ENCODE measurements at places on chromosomes 4 and X.

- DNase-seq = no peak
Measured at GRCh38 chr4:143178923-143179322, 5.8 kb upstream of the USP38 start.

DNA sequence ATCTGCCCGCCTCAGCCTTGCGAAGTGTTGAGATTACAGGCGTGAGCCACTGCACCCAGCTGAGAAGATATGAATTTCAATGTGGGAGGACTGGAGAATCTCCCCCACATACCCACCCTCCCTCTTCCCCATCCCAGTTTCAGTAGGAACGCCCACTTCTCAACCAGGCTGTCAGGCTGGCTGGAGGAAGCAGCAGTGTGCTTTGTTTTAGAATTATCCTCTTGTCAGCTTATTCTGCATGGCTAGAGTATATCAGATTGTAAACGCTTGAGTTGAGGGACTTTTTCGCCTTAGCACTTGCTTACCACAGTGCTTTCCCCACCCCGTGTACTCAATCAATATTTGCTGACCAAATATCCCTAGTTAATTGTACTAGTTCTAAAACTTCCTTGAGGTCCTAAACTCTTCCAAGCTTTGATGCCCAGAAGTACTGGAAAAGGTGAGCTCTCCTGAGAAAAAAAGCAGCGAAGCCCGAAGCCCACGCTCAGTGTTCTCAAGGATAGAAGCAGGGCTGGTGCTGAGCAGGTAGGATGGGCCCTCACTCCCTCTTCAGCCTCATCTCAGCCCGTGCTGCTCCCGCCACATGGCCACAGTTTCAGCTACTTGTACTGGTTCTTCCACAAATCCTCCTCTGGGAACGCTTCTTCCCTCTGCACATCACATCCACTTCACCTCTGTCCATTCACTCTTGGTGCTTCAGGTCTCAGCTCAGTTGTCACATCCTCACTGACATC, 7.3 kb upstream of the ARHGAP10 start:
- no peak for DNase-seq

DNA sequence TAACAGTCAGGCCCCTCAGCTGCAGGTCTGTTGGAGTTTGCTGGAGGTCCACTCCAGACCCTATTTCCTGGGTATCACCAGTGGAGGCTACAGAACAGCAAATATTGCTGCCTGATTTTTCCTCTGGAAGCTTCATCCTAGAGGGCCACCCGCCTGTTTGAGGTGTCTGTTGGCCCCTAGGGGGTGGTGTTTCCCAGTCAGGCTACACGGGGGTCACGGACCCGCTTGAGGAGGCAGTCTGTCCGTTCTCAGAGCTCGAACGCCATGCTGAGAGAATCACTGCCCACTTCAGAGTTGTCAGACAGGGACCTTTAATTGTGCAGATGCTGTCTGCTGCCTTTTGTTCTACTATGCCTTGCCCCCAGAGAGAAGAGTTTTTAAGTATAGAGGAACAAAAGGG, 160.8 kb downstream of the DKK2 start:
- no peak for DNase-seq

DNA sequence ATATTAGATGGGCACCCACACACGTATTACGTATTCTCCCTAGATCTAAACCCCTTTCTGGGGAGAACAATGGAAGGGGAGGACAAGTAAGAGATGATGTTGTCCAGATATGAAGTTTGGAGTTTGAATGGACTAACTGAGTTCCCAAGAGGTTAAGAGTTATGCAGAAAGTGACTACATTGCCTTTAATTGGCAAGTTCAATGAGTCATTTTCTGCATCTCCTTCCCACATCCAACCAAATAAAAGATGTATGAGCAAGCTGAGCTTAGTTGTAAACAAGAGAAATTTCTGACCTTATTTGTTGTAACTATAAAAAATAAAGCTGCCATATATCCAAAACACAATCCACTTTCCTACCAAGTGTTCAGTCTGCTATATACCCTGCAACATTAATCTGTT, 50.5 kb downstream of the TIGD2 start:
- no peak for DNase-seq

DNA sequence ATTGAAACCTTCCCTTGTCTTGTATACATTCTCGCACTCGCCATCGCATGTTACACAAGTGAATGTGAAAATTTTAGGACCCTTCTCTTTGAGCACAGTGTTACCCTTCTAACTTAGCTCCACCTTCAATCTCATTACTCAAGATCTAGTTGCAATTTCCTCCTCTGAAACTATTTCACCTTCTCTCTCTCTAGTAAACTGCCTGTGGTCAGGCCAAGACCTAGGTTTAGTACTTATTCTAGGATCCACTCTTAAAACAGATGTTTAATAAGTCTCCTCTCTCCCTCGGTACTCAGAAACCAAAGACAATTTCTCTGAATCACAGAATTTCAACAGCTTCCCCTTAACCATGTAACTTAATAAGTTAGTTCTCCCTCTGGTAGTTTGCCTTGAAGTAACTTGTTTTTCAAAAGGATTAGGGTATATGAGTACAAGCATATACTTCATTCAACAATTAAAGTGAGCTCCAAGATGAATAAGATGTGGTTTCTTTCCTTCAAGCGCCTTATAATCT, 156.0 kb downstream of the SH3KBP1 start:
- no peak for DNase-seq

GRCh38 chrX:108235986-108236385, 144.4 kb downstream of the ATG4A start:
- no peak for DNase-seq

- DNase-seq = no peak
Measured at GRCh38 chr4:147340591-147341120, 140.2 kb upstream of the EDNRA start.

DNA sequence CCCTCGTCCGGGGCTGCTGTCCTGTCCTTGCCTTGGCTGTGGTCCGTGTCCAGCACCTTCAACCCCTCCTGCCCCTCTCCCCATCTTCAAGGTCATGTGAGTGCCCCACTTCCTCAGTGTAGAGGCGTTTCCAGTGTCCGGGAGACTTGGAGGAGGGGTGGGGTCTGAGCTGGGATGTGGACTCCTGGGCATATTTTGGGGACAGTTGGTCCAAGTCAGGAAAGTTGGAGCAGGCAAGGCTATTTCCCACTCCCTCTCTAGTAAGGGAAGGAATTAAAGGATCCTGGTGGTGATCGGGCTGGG, 3.0 kb downstream of the PCGF3 start:
- DNase-seq = no peak

GRCh38 chr4:110837896-110838450, 215.1 kb upstream of the PITX2 start:
- DNase-seq = no peak

- DNase-seq = no peak
Measured at GRCh38 chrX:13638826-13639225, 14.1 kb upstream of the TCEANC start.

GRCh38 chr4:179130122-179130714, 1688.0 kb upstream of the AGA start:
- DNase-seq = no peak

- DNase-seq = no peak
Measured at GRCh38 chrX:103831803-103832544, at the start of gene RAB9B. Gene RAB9B (minus strand): TSS chrX:103832257. CDS start chrX:103825784, 6,473 bp downstream.

DNA sequence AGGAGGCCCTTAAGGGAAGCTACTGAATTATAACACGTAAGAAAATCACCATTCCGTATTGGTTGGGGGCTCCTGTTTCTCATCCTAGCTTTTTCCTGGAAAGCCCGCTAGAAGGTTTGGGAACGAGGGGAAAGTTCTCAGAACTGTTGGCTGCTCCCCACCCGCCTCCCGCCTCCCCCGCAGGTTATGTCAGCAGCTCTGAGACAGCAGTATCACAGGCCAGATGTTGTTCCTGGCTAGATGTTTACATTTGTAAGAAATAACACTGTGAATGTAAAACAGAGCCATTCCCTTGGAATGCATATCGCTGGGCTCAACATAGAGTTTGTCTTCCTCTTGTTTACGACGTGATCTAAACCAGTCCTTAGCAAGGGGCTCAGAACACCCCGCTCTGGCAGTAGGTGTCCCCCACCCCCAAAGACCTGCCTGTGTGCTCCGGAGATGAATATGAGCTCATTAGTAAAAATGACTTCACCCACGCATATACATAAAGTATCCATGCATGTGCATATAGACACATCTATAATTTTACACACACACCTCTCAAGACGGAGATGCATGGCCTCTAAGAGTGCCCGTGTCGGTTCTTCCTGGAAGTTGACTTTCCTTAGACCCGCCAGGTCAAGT, 6.9 kb upstream of the MSANTD1 start:
- DNase-seq = no peak

DNA sequence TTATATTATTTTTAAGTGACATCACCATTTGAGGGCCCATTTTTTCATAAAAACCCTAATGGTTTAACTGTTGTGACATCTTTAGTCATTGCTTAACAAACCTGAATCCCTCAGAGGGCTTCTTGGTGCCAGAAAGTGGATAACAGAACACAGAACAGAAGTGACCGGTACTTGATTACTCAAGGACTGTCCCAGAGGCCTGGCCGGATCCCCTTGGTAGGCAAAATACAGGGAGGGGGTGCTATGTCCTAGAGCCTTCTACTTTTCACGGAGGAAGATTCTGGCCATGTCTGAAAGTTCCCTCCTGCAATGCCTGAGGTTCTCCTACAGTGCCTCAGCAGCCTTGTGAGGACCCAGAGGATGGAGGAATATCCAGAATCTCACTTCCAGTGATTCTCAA, 94.3 kb upstream of the DCLK2 start:
- no peak for DNase-seq

DNA sequence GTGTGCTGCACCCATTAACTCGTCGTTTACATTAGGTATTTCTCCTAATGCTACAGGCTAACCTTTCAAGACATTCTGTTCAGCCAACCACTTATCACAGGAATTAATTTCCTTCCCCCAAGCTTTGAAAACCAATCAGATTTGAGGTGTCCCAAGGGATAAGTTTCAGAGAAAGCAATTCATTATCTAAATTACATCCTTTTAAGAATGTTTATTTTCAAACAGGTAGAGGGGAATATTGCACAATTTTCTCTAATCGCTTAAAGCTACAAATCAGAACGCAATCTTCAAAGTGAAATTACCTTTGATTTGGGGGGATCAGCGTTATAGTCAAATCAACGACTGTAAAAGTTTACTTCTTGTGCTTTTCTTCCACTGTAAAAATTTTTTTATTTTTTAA, 1.6 kb downstream of the CLOCK start:
- no peak for DNase-seq

DNA sequence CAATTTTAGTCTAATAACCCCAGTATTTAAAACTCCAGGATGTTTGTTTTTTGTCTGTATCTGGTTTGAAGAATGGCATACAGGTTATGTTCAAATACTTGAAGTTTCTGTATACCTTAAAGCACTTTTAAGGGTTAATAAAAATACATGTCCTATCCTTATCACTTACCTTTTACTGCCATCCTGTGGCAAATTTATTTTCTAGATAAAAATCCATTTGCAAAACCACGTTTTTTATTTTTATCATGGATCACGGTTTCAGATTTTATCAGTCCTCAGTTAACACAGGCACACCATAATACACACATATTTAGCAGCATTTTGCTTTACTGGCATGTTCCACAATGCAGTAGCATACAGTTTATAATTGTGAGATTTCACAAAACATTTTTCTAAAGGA, 113.3 kb upstream of the H2AZ1 start:
- DNase-seq = no peak

GRCh38 chr4:86302830-86303229, 57.0 kb downstream of the MAPK10 start:
- no peak for DNase-seq

DNA sequence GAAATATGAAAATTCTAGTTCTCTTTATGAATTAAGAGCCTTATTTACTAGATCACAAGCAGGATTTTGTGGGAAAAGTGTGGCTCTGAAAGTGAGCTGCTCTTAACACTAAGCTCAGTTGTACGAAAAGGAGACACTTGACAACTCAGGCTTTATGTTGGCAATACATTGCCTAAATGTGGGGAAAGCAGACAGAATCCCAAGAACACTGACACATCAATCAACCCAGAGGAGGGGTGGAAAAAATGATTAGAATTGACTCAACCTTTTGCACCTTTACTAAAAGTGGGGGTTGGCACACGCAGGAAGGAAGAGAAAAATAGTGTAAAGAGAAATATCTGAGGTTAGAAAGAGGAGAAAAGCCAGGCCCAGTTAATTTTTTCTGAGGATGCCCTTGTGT, 61.6 kb downstream of the CHST7 start:
- DNase-seq = no peak

GRCh38 chr4:87219632-87220093, 755 bp downstream of the KLHL8 start:
- peak; percentile 21 for DNase-seq

DNA sequence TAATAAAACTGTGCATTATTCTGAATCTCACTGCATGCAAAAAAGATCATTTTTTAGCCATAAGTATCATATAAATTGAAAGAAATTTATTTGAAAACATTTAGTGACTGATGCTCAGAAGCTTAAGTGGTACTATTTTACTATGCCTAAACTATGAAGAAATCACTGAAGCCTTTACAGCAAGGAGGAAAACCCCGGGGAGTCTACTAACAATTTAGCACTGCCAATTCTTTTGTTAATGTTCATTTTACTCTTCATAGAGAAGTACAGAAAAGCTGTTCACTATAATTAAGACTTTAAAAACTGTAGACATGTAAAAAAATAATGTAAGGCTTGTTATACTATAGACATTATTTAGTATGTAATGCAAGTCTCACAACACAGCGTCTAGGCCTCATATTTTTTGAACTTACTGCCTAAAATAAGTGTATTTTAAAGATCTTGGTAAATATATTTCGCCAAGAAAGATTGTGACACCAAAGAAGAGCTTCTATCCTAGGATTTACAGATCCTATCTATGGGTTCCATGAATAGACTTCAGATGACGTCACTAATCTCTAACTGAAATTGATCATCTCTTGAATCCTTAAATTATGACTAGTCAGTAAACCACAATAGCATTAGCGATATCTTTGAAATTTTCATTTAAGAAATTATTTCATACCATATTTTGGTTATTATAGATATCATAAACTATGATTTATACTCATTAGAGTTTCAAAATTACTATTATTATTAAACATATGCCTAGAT, 602.5 kb downstream of the TMA16 start:
- DNase-seq = no peak

- no peak for DNase-seq
Measured at GRCh38 chr4:108113229-108113628, 55.5 kb downstream of the LEF1 start.

DNA sequence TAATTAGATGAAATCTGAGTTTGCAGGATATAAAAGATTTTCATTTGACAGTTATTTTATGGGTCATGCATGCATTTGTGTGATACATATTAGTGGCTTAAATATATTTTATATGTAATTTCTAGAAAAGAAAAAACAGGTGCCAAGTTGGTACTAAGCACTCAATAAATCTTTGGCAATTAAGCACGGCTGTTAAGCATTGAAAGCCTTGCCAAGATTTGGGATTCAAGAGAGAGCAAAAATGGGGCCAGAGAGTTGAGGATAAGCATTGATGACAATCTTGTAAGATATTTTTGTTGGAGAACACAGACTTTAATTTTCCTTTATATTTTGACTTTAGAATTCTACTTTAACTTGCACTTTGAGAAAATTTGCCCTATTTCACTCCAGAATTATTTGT, 249.8 kb upstream of the MAD2L1 start:
- no peak for DNase-seq

GRCh38 chrX:129721414-129721813, 17.4 kb upstream of the XPNPEP2 start:
- no peak for DNase-seq

Measured in stimulated activated CD4-positive, alpha-beta T cell treated with anti-CD3 and anti-CD28 coated beads, TNF-alpha, amount 100 ng/mL, for 4 hours (primary cell).